Cerebellum (tissue), 4 donors: ENCODE measurements at places on chromosomes 5 and 9. TPM values are rescaled to one million over a fixed set of nuclear protein-coding genes. Genes with fewer than 3 reads are reported as not detected.

DNA sequence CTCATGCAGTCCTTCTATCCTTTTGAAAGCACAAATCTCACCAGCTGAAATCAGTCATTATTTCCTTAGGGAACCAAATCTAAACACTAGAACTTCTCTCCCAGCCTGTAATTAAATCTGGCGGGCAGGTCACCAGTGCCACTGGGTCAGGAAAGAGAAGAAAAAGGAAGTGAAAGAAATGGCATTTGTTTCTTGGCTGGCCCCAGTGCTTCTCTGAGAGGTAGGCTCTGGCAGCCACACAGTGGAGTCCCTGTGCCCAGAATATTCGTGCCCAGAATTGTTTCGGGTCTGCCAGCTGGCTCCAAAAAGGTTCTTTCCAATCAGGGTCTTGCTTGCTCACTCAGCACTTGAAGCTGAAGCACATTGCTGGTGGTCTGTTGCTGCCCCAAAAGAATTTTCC lies 133.9 kb upstream of the MTAP start:
- DNase-seq: peak; percentile 8

DNA sequence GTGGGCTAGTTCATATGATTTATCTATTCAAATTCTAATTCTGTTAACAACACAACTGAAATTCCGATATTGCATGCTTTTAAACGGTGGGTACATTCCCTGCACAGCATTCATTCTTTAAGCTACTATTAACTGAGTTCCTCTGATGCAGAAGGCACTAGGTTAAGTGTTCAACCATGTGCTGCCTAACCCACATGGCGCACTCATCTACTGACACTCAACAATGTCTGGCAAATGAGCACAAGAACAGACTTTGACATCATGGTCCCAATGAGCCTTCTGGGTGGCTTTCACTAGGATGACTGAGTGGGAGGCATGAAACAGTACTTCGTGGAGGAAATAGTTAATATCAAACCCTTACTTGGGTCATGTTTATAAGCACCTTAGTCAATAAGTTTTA lies 10.2 kb downstream of the NREP start:
- DNase-seq: no peak

GRCh38 chr5:149326611-149327010 lies 18.7 kb upstream of the GRPEL2 start:
- DNase-seq: no peak

SLC6A18 gene
- total RNA-seq: not detected

OTP gene
- 0.27 TPM for total RNA-seq

CARTPT gene
- total RNA-seq: not detected

PARP8 gene
- 55.0 TPM for total RNA-seq

PAM gene
- 148 TPM for total RNA-seq
